ENCODE measurements at places on chromosomes 11 and 22.

DNA sequence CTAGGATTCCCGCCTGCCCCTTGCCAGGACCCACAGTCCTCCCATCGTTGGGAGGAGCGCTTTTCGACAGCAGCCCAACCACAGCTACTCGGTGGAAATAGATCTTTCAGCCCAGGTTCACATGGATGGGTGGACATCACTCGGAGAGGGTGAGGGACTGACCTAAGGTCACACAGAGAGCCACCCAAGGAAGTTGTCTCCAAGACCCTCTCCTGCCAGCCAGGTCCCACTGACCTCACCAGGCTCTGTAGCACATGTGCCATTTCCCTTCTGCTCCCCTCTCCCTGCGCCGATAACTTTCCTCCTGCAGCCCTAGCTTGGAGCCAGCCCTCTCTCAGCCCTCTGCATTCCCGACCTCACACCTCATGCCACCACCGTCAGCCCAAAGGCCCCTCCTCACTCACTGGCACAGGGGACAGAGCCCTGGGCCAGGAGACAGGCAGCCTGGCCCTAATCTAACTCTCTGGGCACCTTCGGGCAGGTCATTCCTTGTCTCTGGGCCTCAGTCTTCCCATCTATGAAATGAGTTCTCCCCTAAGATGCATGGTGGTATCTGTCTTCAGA is 4.7 kb downstream of the KCNJ4 start:
- DNase-seq = no peak

DNA sequence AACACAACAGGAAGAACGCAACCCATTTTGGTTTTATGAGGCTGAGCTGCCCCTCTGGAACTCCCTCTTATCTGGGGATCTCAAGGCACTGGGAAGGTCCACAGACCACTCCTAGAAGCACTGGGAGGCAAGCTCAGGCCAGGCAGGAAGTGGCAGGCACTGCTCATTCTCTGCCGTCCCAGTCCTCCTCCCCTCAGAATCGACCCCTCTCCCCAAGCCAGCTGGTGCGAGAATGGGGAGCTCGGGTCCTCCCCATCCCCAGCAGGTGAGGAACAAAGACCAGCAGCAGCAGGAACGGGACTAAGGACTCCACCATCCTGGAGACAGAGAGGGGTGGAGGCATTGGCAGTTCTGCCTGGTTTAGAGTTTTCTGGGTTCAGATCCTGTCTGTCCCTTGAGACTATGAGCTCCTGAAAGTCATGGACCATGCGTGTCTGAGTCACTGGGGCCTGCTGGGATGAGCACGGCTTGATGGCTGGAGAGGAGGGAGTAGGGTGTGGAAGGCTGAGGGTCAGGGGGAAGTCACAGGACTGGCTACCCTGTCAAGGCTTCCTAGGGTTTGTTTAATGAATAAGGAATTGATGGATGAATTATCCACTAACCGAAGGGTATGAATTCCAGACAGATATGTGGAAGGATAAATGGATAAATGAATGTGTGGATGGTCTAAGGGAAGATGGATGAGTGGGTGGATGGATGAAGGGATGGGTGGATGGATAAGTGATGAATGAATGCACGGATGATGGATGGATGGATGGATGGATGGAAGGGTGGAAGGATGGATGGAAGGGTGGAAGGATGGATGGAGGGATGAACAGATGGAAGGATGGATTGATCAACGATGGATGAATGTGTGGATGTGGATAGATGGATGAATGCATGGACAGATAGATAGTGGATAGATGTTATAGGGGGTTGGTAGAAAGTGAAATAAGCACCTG is 6.4 kb downstream of the MYEOV start:
- no peak for DNase-seq

DNA sequence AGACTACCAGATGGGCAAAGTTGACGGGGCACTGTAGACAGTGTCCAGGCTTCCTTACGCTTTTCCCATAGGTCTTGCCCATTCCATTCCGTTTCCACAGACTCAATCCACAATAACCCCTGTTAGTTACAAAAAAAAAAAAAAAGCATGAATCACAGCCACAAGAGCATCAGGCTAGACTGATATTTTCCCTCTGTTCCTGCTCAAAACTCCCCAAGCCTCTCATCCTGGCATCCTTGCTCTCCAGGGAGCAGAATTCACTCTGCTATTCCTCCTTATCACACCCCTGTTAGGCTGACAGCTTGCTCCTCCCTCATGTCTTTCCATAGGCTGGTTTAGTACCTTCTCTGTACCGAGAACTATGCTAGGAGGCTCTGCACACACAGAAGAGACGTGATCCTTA is 42.2 kb downstream of the TMEM123 start:
- DNase-seq = no peak

GRCh38 chr11:62538470-62539237 is 8.0 kb downstream of the AHNAK start:
- no peak for DNase-seq

GRCh38 chr22:45912910-45913309 is 64.1 kb downstream of the WNT7B start:
- DNase-seq = no peak
